ENCODE measurements at places on chromosomes 4 and X.

- no peak for DNase-seq
Measured at GRCh38 chrX:144730471-144730870, 516.8 kb upstream of the SPANXN1 start.

DNA sequence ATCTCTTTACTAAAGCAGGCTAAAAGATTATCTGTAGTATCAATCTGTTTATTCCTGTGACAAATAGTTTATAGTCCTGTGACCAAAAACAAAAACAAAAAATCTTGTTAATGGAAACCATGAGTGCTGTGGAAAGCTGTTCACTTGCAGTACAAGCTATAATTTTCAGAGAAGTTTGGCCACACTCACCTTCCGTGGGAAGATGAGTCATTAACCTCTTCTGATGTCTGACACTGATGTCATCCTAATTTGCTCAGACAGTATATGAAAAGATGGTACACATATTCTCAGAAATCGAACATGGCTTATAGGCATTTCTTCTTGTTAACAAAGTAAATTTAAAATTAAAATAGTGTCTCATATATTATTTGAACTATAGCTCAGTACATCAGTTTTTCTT lies 19.9 kb upstream of the ENPP6 start:
- DNase-seq = no peak

- no peak for DNase-seq
Measured at GRCh38 chr4:101187841-101188240, 159.5 kb downstream of the PPP3CA start.

DNA sequence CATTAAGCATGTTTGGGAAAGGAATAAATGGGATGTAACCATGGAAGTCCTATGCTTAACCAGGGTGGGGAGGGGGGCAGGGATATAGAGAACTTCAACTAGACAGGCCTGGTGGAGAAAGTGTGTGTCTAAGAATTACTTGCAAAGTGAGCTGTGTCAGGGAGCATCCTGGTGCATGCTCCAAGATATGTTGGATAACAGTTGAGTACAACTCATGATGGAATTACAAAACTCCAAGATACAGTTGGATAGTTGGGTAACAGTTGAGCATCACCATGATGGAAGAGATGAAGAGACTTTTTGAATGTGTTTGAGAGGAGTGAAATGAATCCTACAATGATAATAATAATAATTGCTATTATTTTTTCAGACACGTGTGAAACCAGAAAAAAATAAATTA lies 26.1 kb upstream of the ACSL1 start:
- DNase-seq = no peak

- no peak for DNase-seq
Measured at GRCh38 chrX:38890326-38890725, 89.1 kb downstream of the MID1IP1 start.
